ENCODE measurements at places on chromosomes 1 and 21. TPM values are rescaled to one million over a fixed set of nuclear protein-coding genes. Genes with fewer than 3 reads are reported as not detected.

The FMN2 gene
- total RNA-seq = not detected

The AIM2 gene
- 8.1 TPM for total RNA-seq

The KRTAP6-3 gene
- total RNA-seq = not detected

The GJA9 gene
- total RNA-seq = not detected

The MROH7 gene
- 0.38 TPM for total RNA-seq

The COG2 gene
- total RNA-seq = 41.5 TPM

The TSPAN1 gene
- not detected for total RNA-seq

The PCBP3 gene
- 1.6 TPM for total RNA-seq

The CYP4A22 gene
- total RNA-seq = not detected

The RGS8 gene
- total RNA-seq = not detected

DNA sequence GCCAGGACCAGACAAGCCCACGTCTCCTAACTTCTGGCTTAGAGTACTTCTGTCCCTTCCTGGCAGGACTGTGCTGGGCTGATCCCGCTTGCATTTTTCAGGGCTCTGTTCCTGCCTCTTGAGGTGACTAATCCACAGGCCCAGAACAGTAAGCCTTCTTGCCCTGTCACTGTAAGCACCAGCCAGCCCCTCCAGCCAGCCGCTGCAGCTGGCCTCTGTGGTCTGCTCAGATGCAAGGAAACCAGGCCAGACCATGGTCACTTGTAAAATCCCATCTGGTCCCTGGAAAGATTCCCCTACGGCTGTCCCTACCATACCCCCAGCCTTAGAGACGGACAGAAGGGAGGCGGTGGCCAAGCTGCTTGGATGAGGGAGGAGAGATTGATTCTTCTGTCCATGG, 74.2 kb downstream of the KIRREL1 start:
- H3K36me3 ChIP-seq = no peaks in the 10 kb centered on the region
- no peak for DNase-seq
- H3K27ac ChIP-seq = no peak overlapping the region
- no peaks in the 10 kb centered on the region for H3K27me3 ChIP-seq
- no peaks in the 10 kb centered on the region for H3K4me1 ChIP-seq

GRCh38 chr21:43924421-43925095, 59.5 kb downstream of the AGPAT3 start:
- no peaks in the 10 kb centered on the region for H3K27me3 ChIP-seq
- H3K4me1 ChIP-seq = peaks cover 32% of the 10 kb centered on the region
- H3K4me3 ChIP-seq = no peak overlapping the region
- H3K27ac ChIP-seq = no peak overlapping the region

GRCh38 chr21:25273959-25274358, 333.3 kb downstream of the MRPL39 start:
- H3K4me1 ChIP-seq = no peaks in the 10 kb centered on the region
- H3K4me3 ChIP-seq = no peak overlapping the region
- no peaks in the 10 kb centered on the region for H3K27me3 ChIP-seq

DNA sequence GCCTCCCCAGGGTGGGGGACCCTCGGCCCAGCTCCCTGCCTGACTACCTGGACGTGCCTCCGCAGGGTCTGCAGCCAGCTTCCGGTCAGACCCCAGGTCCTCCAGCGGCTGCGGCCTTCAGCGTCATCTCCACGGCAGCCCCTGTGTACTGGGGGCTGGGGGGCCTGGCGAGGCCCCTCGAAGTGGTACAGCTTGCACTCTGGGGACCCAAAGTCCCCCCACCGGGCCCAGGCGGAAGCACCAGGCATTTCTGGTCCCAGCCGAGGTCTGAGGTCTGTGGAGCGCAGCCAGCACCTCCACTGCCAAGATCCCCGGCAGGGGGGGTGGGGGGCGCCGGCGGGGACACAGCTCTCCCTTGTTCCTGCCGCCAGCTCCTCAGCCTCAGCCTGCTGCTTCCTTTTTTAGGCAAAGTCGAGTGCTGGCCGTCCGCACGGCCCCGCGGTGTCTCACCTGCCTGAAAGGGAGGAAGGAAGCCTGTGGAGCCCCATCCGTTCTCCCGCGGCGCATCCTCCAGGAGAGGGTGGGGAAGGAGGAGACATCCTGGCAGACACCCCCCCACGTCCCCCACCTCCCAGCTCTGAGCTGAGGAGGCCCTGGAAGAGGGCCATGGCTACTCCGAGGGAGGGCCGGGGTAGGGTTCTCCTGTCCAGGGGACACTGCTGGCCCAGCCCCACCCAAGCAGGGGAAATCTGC, 1.2 kb upstream of the VWA1 start:
- H3K36me3 ChIP-seq = no peaks in the 10 kb centered on the region
- H3K27ac ChIP-seq = no peak overlapping the region
- peaks cover 7% of the 10 kb centered on the region for H3K4me1 ChIP-seq
- H3K4me3 ChIP-seq = no peak overlapping the region
- peaks cover 24% of the 10 kb centered on the region for H3K27me3 ChIP-seq

- H3K27me3 ChIP-seq = no peaks in the 10 kb centered on the region
- H3K4me1 ChIP-seq = no peaks in the 10 kb centered on the region
- H3K4me3 ChIP-seq = no peak overlapping the region
- H3K36me3 ChIP-seq = no peaks in the 10 kb centered on the region
Measured at GRCh38 chr21:30081506-30081905, 85.1 kb downstream of the CLDN17 start.

GRCh38 chr1:106717591-106717990, 338.9 kb upstream of the PRMT6 start:
- no peak for DNase-seq
- no peaks in the 10 kb centered on the region for H3K27me3 ChIP-seq
- no peaks in the 10 kb centered on the region for H3K36me3 ChIP-seq
- no peak overlapping the region for H3K4me3 ChIP-seq
- no peak overlapping the region for H3K27ac ChIP-seq

DNA sequence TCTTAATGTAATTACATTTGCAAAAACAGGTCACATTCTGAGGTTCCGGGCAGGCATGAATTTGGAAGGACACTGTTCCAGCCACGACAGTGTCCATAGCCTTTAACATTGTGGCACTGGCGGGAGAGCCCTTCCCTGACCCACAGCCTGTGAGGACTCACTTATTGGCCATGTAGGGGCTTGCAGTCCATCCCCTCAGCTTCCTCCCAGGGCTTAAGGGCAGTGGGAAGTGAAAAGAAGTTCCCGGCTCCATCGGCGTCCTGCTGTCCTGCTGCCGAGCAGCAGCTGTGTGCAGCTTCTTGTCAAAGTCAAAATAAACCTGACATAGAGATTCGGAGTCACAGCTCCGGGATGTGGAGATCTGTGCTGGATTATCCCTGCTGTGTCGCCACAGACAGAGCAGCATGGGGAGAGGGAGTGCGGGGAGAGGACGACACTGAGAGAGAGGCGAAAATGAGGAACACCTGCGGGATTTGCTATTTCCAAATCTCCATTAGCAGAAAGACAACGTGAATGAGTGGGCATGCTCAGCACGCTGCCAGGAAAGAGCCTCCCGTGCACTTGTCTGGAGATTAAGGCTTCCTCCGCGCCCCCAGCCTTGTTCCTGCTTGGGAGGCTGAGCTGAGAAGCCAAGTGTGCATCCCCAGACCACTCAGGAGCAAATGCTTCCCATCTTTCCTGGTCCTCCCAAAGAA, 260.3 kb downstream of the ASTN1 start:
- peaks cover 2% of the 10 kb centered on the region for H3K27me3 ChIP-seq
- DNase-seq = no peak
- H3K4me3 ChIP-seq = no peak overlapping the region
- H3K4me1 ChIP-seq = no peaks in the 10 kb centered on the region
- no peaks in the 10 kb centered on the region for H3K36me3 ChIP-seq

- no peak overlapping the region for H3K4me3 ChIP-seq
- H3K27me3 ChIP-seq = no peaks in the 10 kb centered on the region
- H3K27ac ChIP-seq = no peak overlapping the region
Measured at GRCh38 chr1:232385221-232385620, 244.7 kb downstream of the SIPA1L2 start.

GRCh38 chr1:21584096-21584495, 74.9 kb downstream of the ALPL start:
- no peak for DNase-seq
- no peaks in the 10 kb centered on the region for H3K4me1 ChIP-seq
- H3K27me3 ChIP-seq = no peaks in the 10 kb centered on the region
- H3K4me3 ChIP-seq = no peak overlapping the region

- no peaks in the 10 kb centered on the region for H3K27me3 ChIP-seq
- H3K4me1 ChIP-seq = no peaks in the 10 kb centered on the region
- no peak for DNase-seq
- no peak overlapping the region for H3K4me3 ChIP-seq
- no peaks in the 10 kb centered on the region for H3K36me3 ChIP-seq
- no peak overlapping the region for H3K27ac ChIP-seq
Measured at GRCh38 chr21:43331962-43332828, 94.7 kb downstream of the SIK1 start.

DNA sequence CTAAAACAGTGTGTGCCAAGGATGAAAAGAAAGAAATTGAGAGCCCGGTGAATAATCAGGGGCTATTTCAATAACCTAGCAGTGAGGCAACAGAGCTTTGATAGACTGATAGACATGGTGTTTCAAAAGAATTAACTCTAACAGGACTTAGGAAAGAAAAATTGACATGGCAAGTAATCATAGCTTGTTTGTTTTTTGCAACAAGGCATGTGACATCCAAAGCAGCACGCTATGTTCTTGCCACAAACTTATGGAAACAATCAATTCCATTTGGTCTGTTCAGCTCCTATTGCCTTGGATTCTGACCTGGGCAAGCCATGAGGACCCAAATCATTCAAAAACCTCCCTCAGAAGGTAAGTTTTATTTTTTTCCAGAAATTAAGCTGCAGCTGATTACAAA, 608.5 kb downstream of the SMYD3 start:
- H3K4me1 ChIP-seq = no peaks in the 10 kb centered on the region
- H3K36me3 ChIP-seq = peaks cover 3% of the 10 kb centered on the region
- no peak overlapping the region for H3K27ac ChIP-seq
- no peak for DNase-seq
- H3K4me3 ChIP-seq = no peak overlapping the region

GRCh38 chr1:97461782-97462181, 459.1 kb downstream of the DPYD start:
- no peaks in the 10 kb centered on the region for H3K4me1 ChIP-seq
- H3K36me3 ChIP-seq = no peaks in the 10 kb centered on the region
- H3K27me3 ChIP-seq = no peaks in the 10 kb centered on the region
- DNase-seq = no peak

DNA sequence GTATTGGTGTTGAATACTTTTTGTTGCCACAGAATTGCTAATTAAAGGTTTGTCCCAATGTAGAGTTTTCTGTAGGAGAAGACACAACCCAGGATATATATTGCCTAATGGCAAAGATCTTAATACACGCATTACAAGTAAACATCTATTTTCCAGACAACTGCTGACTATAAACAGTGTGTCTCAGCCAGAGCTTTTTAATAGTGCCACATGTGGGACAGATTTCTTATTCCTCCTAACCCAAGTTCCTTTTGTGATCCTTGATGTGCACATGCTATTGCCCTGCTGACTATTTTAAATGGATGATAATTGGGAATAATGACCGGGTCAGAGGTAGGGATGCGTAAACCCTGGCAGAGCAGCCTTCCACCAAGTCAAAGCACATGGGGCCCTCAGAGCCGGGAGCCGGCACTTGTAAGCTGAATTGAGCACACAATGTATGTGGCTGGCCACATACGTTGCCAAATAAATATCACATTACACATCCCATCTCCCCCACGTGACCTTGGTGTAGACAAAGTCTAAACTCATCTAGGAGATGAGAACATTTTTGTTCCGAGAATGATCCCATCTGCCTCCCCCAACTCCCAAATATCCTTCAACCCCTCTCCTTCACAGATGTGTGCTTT, 209.8 kb upstream of the NFIA start:
- DNase-seq = no peak
- no peaks in the 10 kb centered on the region for H3K4me1 ChIP-seq
- no peak overlapping the region for H3K27ac ChIP-seq
- no peak overlapping the region for H3K4me3 ChIP-seq
- H3K36me3 ChIP-seq = no peaks in the 10 kb centered on the region
- H3K27me3 ChIP-seq = no peaks in the 10 kb centered on the region

GRCh38 chr1:33502726-33503125, 30.3 kb downstream of the ZSCAN20 start:
- H3K4me3 ChIP-seq = no peak overlapping the region
- H3K27ac ChIP-seq = no peak overlapping the region
- no peak for DNase-seq
- H3K27me3 ChIP-seq = no peaks in the 10 kb centered on the region

DNA sequence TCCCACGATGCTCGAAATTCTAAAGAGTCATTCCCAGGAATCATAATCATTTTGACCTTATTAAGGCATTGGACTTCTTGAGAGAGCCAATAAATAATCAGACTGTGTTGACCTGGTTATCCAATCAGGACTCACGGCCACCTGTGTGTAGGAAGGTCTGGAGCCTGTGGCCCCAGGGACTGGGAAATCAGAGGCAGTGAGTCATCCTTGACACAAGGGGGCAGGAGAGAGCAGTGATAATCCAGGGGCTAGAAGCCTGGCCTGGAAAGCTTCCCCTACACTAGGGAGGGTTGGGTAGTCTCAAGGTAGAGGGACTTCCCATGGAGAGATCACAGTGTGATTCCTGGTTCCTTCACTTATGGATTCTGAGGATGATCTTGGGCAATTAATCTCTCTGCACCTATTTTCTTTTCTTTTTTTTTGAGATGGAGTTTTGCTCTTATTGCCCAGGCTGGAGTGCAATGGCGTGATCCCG, 4.7 kb downstream of the MR1 start:
- peak; percentile 70 for DNase-seq
- peaks cover 55% of the 10 kb centered on the region for H3K4me1 ChIP-seq
- H3K27ac ChIP-seq = no peak overlapping the region
- H3K4me3 ChIP-seq = no peak overlapping the region

- no peak for DNase-seq
- no peaks in the 10 kb centered on the region for H3K4me1 ChIP-seq
- H3K4me3 ChIP-seq = no peak overlapping the region
Measured at GRCh38 chr1:170461291-170461747, 70.6 kb upstream of the GORAB start.

- peaks cover 24% of the 10 kb centered on the region for H3K4me1 ChIP-seq
- no peaks in the 10 kb centered on the region for H3K36me3 ChIP-seq
- H3K27ac ChIP-seq = no peak overlapping the region
- no peak for DNase-seq
- no peak overlapping the region for H3K4me3 ChIP-seq
- no peaks in the 10 kb centered on the region for H3K27me3 ChIP-seq
Measured at GRCh38 chr1:174797398-174797797, 202.3 kb upstream of the CACYBP start.

DNA sequence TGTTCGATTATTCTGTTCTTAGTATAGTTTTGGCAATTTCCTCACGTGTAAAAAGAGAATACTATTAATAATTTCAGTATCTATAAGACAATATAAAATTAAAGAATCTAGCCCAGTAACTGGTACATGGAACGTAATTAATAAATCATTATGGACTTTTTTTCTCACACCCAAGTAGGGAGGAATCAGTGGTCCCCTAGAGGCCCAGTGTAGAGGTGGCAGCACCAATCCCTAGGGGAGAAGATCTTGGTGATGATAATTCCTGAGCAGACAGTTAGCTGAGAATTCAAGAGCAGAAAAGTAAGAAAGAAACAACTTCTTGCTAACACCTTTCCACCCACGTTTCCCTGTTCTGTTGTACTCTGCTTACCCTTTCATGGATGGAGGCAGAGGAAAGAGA, 19.7 kb upstream of the SELE start:
- no peak for DNase-seq
- H3K4me1 ChIP-seq = no peaks in the 10 kb centered on the region
- no peaks in the 10 kb centered on the region for H3K36me3 ChIP-seq
- H3K27me3 ChIP-seq = no peaks in the 10 kb centered on the region
- no peak overlapping the region for H3K4me3 ChIP-seq

Data from CD4-positive, alpha-beta memory T cell (primary cell).